ENCODE measurements at places on chromosomes 7 and 10.

DNA sequence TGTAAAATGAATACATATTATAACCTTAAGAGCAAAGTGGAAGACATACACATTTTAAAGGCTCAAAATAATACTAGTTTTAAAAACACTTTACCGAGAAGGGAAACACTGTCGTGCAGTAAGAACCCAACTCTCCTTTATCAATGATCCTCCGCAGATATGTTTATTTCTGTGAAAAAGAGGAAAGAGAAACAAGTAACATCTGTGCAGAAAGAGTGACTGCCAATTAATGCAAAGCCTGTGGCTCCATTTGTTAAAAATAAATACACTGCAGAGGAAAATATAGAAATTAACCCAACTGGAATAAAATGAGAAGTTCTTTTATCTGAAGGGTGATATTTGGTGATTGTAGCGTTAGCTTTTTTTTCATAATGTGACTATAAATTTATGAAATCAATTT lies 62.7 kb downstream of the HGF start:
- no peak for DNase-seq

DNA sequence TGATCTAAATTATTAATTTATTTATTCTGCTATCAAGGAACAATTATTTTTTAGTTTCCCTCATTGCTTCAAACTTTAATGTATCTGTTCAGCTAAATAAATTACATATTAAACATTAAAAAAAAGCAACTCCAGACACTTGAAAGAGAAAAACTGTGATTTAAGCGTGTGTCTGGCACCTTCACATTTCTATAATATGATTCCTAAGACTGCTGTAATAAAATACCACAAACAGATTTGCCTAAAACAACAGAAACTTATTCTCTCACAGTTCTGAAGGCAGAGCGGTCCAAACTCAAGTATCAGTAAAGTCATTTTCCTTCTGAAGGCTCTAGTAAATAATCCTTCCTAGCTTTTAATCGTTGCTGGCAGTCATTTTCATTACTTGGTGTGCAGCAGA lies 580.4 kb upstream of the KCND2 start:
- no peak for DNase-seq

- no peak for DNase-seq
These were observed 3.9 kb upstream of the CNNM1 start for GRCh38 chr10:99325281-99325680.

GRCh38 chr10:126083009-126083408 lies 186.6 kb downstream of the FANK1 start:
- DNase-seq: no peak

- DNase-seq: no peak
These were observed 248.5 kb downstream of the BUB3 start for GRCh38 chr10:123402656-123403055.

DNA sequence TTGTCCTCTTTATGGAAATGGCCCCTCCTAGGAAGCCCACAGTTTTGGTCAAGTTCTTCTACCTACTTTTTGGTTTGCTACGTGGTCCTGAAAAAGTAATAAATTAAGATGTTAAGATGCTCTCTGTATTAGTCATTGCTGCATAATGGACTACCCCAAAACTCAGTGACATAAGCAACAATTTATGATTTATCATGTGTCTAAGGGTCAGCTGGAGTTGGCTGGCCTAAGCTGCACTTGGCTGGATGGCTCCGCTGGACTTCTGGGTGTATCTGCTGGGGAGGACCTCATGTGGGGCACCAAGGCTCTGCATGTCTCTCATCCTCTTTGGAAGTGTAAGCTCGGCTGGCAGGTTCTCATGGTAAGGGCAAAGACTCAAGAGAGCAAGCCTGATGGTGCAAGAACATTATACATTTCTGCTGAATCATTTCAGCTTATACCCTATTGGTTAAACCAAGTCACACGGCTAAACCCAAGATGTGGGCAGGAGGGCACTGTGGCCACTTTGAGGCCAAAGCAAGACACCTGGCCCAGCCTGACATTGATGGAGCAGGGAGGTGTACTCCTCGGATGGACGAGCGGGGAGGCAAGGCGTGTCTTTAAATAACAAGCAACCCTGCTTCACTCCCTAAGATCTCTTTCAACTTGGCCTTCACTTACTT lies 47.7 kb downstream of the TBXAS1 start:
- DNase-seq: no peak

DNA sequence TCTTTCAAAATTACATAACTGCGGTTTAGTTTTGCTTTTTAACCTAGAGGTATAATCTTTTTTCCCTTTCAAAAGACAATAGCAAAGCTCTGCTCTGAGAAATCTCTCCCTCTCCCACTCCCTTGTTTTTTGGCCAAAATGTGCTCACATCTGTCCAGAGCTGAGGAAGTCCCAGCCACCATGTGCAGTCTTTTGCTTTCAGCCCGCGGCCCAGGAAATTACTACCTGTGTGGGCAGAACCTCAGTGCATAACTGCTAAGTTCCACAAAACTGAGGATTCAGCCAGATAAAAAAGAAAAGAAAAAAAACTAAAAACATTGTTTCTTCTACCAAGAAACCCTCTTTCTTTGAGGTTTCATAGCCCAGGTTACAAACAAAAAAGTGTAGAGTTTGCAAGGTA lies 115.0 kb upstream of the HGF start:
- DNase-seq: no peak

DNA sequence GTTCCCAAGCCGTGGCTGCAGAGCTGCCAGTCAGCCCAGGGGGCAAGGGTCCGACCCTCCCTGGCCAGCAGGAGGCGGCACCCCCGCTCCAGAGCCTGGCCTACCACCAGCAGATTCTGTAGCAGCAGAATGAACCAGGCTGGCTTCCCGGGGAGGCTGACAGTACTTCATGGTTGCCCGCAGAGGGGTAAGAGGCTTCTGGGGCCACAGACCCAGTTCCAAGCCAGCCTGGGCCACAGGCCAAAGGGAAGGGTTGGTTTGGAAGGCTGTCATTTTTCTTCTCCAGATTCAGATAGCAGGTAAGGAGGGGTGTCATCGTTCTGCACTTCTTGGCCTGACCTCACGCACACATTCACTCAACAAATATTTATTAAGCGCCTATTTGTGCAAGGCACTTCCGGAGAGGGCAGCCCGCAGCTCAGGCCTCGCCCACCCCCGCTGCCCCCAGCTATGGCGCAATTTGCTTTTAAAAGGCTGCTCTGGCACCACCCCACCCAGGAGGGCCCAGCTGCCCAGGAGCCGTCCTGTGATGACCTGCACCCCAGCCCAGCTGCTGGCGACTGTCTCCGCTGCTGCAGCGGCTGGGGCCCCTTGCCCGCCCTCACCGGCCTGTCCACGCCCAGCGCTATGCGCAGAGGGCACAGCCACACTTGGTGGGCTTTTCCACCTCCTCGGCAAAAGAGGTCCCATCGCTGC lies 168.5 kb downstream of the LCOR start:
- no peak for DNase-seq

Measured in non-pigmented ciliary epithelial cell (primary cell).